Right ventricle myocardium inferior (tissue), 1 donor: ENCODE measurements at places on chromosomes 3 and 15.

GRCh38 chr3:72660270-72661114 is 187.8 kb downstream of the SHQ1 start:
- DNase-seq = no peak

- DNase-seq = no peak
These were observed 9.9 kb downstream of the CCR5 start for GRCh38 chr3:46380471-46381221.

GRCh38 chr3:133455960-133456359 is 56.1 kb downstream of the BFSP2 start:
- no peak for DNase-seq

DNA sequence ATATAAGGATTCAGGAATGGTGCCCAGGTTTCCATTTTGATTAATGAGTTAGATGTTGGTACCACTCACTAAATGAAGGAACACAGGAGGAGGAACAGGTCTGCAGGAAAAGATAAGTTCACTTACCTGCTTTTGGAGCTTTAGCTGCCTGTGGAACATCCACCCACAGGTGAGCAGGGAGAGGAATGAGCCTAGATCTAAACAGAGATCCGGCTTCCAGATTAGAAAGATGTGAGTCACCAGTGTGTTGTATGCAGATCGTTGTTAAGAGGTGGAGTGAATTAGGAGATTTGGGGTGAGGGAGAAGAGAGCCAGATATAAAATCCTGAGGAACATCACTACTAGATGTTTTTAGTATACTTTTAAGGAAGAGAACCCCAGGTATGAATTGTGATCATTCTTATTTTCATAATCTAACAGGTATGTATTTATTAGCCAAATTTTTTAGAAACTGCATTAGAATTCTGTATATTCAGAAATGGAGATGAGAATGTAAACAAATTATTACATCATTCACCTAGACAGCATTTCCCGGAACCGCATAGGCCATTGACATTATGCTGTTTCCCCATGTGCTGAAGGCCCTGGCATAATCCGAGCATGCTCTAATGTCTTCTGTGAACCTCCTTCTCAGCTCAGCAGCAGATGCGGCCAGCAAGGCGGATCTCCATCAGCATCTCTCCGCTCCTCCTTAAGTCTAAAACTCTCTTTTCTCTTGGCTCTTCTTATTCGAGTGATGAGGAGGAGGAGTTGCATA is 118.2 kb downstream of the KLHL25 start:
- no peak for DNase-seq

DNA sequence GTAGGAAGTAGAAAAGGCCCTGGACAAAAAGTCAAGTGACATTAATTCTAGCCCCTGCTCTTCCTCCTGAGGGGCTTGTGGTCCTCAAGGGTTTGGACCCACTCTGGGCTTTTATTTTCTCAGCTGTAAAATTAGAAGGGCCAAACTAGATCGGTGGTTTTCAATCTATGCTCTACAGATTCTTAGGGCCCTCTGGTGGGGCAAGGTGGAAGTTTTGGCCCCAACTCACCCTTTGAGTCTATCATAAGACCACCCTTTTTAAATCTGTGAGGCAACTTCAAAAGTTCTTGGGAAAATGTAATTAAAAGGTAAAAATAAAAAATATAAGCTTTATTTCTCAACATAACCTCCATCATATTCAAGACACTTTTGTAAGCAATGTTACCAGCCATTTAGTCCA is 25.6 kb upstream of the CFAP161 start:
- DNase-seq = no peak

DNA sequence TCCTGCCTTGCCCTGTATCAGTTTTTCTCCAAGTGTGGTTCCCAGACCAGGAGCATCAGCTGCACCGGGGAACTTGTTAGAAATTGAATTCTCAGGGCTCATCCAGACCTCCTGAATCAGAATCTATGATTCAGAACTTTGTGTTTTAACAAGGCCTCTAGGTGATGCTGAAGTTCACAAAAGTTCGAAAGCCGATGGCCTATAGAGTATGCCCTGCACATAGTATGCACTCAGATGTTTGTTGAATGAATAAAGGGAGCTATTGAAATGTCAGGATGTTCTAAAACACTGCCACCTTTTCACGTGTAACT is 664 bp upstream of the LARP6 start:
- DNase-seq = no peak

- no peak for DNase-seq
These were observed 37.6 kb downstream of the PTPN23 start for GRCh38 chr3:47418167-47419082.

- DNase-seq = no peak
These were observed 76.9 kb upstream of the DNAJC19 start for GRCh38 chr3:181066143-181067087.
